ENCODE measurements at places on chromosomes 6 and 20.

- DNase-seq: no peak
Observed at GRCh38 chr6:133544419-133544818, 303.3 kb downstream of the EYA4 start.

- no peak for DNase-seq
Observed at GRCh38 chr6:7008451-7008988, 99.2 kb upstream of the RREB1 start.

DNA sequence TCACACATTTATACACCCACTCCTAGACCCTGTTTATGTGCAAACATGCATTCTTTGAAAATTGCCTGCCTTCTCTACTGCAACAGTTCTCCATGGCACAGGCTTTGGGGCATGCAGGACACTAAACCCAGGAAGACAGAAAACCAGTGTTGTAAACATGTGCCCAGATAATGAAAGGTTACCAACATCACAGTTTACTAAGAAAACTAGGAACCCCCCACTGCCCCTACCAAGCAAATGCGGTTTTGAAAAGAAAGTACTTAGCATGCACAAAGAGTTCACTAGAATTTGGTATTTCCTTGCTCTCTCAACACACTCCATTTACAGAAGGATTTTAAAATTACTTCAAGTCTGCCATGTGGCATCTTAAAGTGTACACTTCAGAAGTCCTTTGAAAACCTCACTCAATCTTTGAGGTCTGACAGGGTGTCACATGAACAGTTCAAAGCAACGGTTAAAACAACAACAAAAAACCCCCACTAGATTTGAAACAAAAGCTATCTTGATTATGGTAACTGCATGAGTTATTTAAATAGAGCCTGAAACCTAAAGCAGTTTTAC lies 245.0 kb downstream of the GMPR start:
- DNase-seq: peak; percentile 60

GRCh38 chr6:141451181-141451510 lies 681.6 kb upstream of the GJE1 start:
- no peak for DNase-seq

DNA sequence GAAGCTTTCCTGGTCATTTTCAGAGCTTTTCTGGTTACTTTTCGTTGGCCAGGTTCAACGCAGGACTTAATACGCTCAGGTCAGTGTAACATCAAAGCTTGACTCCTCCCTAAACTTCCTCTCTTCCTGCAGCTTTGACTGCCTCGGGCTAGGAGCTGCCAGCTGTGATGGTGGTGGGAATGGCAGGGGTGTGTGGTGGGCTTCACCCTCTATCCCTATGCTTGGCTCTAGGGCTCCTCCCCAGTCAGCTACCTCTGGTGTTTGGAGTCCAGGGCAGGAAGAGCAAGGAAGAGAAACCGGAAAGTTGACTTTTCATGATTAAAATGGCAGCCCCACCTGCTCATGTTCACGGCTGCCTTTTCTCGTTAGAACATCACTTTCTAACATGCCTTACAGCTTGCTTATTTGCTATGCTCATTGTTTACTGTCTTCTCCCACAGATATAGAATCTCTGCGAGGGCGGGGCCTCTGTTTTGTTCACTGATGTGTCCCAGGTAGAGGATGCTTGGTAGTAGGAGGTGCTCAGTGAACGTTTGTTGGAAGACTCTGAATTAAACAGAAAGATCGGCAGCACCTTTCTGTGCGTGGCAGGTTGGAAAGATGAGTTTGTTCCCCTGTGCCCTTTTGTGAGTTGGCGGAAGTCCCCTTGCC lies 16.1 kb upstream of the PPP1R14C start:
- DNase-seq: no peak

DNA sequence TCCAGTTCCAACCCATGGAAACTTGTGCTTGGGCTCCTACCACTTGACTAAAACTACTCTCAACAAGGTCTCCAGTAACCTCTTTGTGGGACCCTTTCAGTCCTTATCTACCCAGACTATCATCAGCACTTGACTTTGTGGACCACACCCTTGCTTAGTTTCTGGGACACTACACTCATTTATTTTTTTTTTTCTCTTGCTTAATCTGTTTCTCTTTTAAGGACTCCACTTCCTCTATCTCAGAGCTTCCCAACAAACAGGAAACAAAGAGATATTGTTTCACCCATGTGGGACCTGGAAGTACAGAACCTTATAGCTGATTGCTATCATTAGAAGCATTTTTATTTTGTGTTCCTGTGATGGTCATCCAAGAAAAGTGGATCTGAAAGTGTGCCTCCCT lies 28.8 kb upstream of the ME1 start:
- no peak for DNase-seq
